ENCODE measurements at places on chromosomes 7 and 10.

GRCh38 chr7:149197675-149198074 is 2.3 kb downstream of the ZNF282 start:
- no peak for DNase-seq

- DNase-seq, result no peak
Observed at GRCh38 chr10:27440478-27440877, 63.6 kb upstream of the RAB18 start.

DNA sequence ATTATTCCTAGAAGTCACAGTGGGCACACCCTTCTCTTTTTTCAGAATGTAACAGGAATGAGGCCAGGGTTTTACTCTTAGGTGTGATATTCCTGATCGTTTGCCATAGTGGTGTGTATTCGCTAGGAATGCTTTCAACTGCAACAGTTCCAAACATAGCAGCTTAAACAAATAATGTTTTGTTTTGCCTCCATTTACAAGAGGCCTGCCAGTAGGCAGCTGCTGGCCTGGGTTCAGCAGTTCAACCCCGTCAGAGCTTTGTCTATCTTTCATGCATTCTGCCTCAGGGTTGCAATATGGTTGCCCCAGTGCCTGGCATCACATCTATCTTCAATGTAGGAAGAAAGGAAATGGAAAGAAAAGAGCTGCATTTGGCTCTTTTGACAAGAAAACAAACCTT is 21.7 kb upstream of the RET start:
- no peak for DNase-seq

- DNase-seq, result no peak
Observed at GRCh38 chr10:121440461-121440860, 157.8 kb downstream of the FGFR2 start.

GRCh38 chr7:135275971-135276580 is 42.4 kb downstream of the STRA8 start:
- DNase-seq, result no peak

- no peak for DNase-seq
Observed at GRCh38 chr7:124700655-124701054, 64.9 kb downstream of the GPR37 start.

DNA sequence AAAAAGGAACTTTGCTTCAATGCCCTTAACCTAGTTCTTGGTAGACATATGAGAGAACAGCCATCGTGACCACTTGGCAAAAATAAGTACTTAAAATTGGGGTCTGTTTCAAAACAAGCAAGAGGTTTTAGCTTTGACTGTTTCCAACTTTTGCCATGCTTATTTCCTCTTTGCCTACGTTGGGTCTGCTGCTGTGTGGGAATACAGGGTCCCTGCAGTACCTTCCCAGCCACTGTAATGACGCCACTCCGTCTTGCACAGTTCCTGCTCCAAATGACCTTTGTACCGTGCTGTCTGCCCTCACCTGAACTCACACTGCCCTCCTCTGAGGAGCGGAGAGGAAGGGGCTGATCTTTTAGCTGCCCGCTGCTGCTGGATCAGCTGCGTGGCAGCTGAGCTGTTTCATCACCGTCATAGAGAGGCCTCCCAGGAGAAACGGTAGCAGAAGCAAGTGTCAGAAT is 133.1 kb downstream of the MAPK8 start:
- no peak for DNase-seq

DNA sequence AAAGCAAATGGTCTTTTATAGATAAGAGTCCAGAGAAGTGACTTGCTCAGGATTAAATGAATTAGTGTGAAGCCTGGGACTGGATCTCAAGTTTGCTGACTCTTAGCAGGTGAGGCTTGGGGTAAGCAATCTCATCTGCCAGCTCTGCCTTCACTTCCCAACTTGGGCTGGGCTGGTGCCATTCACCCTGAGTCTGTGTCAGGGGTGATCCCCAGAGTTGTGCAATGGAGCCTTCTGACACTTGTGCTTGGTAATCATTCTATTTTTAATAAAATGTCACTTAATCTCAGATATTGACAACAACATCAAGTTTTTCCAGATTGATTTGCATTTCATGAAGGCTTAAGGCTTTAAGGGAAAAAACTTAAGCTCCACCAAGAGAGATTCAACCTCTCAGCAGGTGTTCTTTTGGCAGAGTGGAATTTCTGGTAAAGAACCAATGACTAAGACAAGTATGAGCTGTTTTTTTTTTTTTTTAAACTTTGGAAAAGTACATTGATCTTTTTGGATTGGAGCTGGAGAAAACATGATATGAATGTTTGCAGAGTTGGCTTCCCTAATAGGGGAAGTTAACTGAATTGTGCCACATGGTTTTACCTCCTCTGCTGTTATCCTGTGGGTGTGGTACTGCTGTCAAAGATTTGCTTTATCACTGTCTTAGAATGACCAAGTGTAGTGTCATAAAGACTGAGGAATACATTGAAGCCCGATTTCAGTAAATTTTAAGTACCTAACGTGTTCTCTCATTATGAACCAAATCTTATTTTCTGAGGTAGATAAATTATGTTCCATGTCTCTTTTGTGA is 48.6 kb upstream of the GPR37 start:
- no peak for DNase-seq

DNA sequence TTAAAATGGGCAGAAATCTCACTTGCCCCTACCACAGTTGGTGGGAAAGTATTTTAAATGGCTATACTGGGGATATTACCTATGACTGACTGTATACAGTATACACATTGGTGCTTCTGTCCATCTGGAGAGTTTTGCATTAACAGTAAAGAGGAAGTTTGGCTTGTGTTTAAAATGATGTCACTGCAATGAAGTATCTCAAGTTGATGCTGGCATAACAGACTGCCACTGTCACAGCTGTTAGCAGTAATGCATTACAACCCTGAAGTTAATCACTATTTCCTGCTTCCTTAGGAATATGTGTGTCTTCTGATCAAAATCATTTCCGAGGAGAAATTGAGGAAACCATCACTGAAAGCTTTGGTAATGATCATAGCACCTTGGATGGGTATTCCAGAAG is 1.9 kb downstream of the DKK1 start:
- no peak for DNase-seq

DNA sequence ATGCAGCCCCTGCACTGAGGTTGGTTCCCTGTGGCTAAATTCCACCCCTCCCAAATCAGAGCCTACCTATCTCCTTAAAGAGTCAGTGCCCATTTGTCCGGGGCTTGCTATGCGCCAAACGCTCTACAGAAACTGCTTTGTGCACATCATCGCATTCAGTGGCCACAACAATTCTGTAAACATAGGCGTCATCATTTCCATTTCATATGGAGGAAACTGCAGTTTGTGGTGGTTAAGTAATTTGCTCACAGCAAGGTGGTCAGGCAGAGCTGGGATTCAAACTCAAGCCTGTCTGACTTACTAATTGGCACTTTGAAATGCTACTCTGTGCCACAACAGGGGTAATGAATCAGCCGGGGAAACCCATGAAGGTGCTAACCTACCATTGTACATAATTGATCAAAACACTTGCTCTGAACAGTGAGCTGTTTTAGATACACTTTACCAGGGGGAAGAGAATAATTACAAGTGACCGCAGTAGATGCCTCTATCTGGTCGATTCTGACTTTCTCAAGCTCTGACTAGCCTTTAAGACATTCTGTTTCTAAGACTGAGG is 775.5 kb downstream of the LRMDA start:
- no peak for DNase-seq

- DNase-seq, result no peak
Observed at GRCh38 chr7:144454256-144455039, 51.0 kb upstream of the NOBOX start.

DNA sequence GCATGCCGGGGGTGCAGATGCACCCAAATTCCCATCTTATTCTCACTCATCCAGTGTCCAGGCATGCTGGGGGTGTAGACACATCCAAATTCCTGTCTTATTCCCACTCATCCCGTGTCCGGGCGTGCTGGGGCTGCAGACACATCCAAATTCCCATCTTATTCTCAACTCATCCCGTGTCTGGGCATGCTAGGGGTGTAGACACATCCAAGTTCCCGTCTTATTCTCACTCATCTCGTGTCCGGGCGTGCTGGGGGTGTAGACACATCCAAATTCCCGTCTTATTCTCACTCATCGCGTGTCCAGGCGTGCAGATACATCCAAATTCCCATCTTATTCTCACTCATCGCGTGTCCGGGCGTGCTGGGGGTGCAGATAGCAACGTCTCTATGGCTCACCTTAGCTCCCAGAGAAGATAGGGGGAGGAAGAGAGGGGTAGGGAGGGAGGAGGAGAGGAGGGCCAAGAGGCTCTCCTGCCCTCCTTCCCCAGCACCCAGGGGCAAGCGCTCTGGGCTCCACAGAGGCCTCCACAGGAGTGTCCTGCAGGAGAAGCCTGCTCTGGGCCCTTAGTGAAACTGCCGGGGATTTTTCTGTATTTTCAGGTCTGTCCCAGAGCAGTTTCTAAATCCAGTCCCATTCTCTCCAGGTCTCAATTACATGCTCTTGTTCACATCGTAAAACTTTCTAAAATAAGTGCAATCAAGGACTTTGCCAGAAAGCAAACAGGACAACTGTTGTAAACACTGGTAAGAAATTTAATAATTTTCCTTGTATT is 210.8 kb downstream of the DIP2C start:
- no peak for DNase-seq

DNA sequence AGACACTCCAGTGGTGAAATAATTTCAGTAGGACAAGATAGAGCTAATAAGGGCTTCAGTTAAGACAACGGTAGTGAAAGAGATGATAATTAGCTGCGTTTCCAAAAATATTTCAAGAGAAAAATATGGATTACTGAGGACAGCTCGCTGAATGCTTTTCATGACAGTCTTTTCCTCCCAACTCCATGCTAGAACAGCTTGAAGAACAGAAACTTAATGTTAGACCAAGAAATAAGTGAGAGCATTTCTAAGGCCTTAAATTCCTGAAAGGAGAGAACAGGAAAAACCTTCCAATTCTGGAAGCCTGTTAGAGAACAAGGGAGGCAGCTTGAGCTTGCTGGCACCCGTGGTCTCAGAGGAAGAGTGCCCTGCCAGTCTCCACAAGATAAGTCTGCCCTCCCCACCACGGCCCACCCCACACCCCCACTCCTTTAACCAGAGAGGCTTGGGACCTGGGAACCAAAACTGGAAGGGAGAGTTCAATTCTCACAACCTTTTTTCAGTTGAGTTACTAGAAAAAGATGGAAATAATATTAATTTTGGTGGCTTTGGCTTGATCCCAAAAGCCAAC is 1148.0 kb upstream of the CELF2 start:
- no peak for DNase-seq

DNA sequence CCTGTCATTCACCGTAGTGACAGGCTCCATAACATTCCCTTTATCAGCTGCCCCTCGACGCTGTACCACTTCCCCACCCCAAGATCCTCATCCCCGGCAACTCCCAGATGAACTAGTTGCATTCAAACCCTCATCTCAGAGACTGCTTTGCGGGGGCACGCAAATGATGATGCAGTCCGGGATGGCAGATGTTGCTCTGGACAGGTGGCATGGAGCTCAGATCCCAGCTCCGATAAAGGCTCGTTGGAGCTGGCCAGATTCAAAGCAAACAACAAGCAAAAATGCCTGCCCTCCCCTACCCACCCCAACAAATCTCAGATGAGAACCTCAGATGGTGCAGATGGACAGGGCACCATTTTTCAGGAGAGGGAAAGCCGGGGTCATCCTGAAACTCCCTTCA is 46.7 kb downstream of the CARD11 start:
- no peak for DNase-seq

DNA sequence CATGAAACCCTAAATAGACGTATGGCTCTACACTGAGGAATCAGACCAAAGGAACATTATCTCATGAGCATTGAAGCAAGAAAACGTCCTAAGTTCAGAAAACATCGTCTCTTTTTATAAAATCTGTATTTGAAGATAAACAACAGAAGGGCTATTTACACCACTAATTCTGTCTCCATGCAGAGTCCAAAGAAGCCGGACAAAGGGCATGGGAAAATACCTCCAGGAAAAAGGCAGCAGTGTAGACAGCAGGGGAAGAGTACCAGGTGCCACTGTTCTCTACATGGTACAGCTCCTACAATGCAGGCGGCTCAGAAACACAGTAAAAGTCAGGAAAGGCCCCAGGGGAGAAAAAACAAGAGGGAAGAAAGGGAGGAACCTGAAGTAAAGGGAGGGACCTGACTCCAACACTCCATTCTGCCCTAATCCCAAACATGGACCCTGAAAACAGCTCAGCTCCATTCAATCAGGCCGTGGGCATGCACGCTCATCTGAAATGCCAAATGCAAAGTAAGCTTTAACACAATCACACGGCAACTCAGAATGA is 17.5 kb downstream of the FAM171A1 start:
- DNase-seq, result no peak

DNA sequence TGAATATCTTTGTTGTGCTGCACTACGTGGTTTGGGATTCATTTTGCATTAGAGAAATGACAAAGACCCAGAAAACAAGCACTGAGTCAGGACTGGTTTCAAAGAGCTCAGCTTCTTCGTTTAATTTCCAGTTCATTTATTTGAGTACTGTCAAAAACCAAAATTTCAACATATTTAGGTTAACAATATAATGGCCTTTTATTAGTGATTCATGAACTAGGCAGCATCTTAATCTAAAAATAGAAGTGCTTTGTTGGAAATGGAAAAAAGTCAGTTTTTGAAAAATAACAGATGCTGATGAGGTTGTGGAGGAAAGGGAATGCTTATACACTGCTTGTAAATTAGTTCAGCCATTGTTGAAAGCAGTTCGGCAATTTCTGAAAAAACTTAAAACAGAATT is 856.4 kb downstream of the LRMDA start:
- no peak for DNase-seq

- no peak for DNase-seq
Observed at GRCh38 chr7:156461881-156462665, 178.5 kb upstream of the RNF32 start.

- peak; percentile 31 for DNase-seq
Observed at GRCh38 chr7:104267701-104268368, 60.0 kb upstream of the ORC5 start.

GRCh38 chr7:131106681-131107336 is 220.9 kb upstream of the MKLN1 start:
- peak; percentile 62 for DNase-seq

DNA sequence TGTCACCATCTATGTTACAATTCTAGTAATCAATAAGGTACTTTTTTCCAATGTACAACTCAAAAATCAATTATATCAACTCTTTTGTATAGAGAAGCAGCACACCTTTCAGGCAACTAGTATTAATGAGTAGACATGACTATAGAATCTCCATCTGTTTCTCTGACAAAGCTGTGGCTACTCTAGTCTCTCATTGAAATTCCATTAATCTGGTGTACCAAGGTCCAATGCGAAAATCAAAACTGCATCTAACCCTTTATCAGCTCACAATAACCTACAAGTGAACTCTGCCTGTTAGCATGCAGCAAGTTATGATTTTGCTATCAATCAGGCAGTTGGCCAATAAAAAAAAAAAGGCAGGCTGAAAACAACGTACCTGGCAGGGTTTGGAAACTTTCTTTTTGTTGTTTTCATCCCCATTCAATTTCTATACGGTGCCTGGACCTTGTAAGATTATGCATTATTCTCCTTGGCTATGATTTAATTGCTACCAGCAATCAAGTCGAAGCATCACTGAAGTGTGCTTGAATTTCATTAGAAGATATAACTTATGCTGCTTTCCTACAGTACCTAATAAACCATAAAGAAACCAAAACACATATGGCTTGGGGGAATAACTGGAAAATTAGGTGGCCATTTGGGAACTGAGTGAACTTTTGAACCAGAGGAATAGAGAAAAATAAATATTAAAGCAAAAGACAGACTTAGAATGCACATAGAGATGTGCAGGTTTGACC is 23.2 kb downstream of the SKAP2 start:
- no peak for DNase-seq

- no peak for DNase-seq
Observed at GRCh38 chr10:99266383-99266782, 30.7 kb upstream of the HPSE2 start.

All from NB4 (cell line).